ENCODE measurements at places on chromosomes 7 and 10.

DNA sequence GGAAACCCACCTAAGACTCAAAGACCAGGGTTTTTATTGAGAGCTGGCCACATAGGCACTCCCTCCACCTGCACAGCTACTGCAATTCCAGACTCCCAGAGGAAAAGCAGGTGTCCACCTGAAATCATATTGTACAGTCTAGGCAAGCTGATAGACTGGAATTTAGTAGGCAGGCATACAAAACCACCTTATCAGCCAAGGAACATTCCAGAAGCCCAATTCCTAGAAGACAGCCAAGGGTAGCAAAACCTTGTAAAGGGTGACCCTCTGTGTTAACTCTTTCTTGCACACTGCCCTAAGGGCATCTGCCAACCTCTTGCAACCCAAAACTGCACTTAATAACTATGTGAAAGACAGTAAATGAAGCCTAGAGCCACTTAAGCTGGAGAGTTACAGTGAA is 5.3 kb downstream of the TMEM176A start:
- no peak for DNase-seq

DNA sequence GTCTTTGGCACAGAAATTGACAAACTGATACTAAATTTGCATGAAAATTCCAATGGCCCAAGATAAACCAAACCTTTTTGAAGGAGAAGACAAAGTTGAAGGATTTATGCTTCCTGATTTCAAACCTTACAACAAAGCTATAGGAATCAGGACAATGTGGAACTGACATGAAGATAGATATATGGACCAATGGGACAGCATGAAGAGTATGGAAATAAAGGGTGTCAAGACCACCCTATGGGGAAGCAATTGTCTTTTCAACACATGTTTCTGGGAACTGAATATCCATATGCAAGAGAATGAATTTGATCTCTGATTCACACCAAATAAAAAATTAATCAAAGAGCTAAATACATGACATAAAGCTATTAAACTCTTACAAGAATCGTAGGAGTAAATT is 77.2 kb upstream of the ADARB2 start:
- DNase-seq, result no peak

GRCh38 chr7:35839860-35840854 is 39.3 kb downstream of the SEPTIN7 start:
- no peak for DNase-seq

DNA sequence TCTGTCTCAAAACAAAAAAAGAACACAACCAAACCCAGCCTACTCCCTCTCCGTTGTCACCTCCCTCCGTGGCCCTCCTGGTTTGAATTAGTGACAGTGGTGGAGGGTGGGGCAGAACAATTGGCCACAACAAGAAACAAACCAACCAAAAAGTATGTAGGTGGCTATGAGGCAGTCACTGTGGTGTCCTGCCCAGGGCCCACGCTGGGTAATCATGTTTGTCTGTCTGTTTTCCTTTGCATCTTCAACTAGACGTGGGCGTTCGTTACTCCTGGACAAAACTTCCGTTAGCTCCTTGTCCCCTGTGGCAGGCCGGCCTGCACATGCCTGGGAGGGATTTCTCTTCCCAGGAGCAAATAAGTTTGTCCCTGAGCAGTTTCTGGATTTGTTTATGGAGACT is 78.4 kb downstream of the XRCC2 start:
- no peak for DNase-seq

- no peak for DNase-seq
Observed at GRCh38 chr7:33511778-33512177, 382.4 kb downstream of the BBS9 start.

DNA sequence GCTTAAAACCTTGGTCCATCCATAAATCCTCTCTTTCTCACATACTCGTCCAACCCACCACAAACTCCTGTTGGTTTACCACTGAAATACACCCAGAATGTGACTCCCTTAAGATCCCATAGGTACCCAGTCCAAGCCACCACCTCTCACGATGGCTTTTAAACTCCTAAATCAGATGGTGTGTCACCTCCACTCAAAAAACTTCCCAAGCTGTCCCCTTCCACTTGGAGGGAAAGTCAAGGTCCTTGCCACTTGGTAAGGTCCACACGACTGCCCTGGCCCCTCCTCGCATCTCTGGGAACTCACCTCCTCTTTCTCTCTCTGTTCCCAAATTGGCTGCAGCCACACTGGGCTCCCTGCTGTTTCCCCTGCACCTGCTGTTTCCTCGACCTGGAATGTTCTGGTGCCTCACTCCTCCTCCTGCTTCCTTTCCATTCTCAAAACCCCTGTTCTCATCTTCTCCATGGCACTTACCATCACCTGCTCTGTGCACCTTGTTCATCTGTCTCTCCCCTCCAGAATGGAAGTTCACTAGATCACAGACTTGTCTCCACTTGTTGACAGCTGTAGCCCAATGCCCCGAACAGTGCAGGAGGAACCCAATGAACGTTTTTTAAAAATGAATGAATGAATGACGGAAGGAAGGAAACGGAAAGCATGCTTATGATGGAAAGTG is 23.0 kb downstream of the ZFAND2A start:
- no peak for DNase-seq

DNA sequence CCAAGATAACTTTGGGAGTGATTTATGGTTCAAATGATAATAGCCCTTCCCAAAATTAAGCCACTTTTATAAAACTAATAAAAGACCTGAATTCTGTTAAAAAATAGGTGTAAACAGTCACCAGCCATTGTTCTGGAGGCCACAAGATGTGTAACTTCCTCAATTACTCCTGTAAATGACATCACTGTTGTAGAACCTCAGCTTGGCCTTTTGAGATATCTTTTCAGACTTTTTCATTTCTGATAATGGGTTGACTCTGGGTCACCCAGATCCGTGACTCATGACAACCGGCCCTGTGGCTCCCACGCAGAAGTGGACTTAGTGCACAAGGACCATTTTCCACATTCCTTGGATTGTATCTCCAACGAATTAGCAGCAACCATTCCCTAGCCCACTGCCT is 106.6 kb downstream of the DKK1 start:
- no peak for DNase-seq

DNA sequence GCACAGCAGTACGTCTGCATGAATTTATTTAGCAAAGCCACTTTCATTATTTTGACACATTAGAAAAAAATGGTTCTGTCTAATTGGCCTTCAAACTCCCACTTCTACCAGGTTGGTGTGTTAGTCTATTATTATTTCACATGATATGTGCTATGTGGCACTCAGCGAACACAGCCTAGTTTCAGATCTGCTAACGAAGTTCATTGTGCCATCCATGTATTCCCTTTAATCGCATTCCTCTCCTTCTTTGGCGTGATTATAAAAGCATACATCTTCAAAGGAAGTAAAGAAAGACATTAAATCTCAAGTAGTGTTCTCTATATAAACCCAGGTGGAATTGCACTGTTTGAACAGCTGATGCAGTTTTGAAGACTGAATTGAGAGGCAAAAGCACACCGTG is 96.4 kb upstream of the CACNA2D1 start:
- no peak for DNase-seq

DNA sequence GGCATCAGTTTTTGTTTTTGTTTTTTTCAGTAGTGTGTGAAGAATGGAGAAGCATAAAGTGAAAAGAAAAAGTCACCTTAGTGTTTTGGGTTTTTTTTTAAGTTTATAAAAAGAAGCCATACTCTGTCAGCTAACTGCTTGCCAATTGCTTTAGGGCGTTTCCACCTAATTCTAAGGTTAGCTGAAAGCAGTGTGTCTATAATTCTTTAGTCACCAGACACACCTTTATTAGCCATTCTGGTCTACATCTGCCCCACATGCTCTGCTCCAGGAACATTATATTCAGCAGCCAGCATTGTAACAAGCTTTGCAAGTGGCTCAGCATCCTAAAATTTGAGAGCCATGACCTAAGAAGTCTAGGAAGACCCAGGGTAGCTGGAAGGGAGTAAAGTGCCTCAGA is 14.1 kb upstream of the SLC16A12 start:
- DNase-seq, result no peak

DNA sequence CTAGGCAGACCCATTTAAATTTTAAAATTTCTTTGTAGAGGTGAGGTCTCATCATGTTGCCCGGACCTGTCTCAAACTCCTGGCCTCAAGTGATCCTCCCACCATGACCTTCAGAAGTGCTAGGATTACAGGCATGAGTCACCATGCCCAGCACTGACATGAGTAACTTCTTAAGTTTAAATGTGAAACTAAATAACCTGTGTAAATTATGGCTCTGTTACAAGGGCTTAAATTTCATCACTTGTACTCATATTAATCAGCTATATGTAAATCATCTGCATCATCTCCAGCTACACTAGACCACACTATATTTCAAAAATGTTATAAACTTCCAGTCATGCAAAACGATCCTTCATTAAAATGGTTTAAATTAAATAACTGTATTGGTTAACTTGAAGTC is 56.1 kb downstream of the ATAD1 start:
- no peak for DNase-seq

GRCh38 chr10:2340831-2341647 is 603.7 kb upstream of the ADARB2 start:
- no peak for DNase-seq

DNA sequence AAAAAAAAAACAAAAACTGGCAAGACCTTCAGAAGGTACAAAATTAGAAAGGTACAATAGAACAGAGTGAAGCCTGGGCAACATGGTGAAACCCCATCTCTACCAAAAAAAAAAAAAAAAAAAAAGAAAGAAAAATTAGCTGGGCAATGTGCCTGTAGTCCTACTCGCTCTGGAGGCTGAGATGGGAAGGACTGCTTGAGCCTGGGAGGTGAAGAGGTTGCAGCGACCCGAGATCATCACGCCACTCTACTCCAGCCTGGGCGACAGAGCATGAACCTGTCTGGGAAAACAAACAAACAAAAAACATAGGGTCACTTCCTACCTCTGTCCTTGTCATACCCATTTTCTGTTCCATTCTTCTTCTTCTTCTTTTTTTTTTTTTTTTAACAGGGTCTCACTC is 45.6 kb upstream of the DLG5 start:
- DNase-seq, result no peak

GRCh38 chr10:121375172-121375571 is 223.1 kb downstream of the FGFR2 start:
- no peak for DNase-seq

- no peak for DNase-seq
Observed at GRCh38 chr10:99917963-99918825, 91.6 kb downstream of the DNMBP start.

DNA sequence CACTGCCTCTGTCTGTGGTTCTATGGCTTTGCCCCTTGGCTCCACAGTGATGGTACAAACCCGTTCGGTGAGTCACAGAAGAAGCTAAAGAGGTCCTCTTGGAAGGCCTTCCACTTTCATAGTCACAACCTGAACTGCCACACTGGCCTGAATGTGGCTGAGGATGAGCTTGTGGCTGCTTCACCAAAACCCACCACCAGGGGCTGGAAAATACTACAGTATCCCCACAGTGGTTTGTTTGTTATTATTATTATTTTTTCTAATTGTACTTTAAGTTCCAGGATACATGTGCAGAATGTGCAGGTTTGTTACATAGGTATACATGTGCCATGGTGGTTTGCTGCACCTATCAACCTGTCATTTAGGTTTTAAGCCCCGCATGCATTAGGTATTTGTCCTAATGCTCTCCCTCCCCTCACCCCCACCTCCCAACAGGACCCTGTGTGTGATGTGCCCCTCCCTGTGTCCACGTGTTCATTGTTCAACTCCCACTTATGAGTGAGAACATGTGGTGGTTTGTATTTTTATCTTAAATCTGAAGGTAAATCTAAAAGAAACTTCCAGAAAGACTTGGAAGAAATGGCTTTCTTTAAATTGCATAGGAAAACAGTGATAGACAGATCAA is 160.8 kb upstream of the NPSR1 start:
- no peak for DNase-seq

DNA sequence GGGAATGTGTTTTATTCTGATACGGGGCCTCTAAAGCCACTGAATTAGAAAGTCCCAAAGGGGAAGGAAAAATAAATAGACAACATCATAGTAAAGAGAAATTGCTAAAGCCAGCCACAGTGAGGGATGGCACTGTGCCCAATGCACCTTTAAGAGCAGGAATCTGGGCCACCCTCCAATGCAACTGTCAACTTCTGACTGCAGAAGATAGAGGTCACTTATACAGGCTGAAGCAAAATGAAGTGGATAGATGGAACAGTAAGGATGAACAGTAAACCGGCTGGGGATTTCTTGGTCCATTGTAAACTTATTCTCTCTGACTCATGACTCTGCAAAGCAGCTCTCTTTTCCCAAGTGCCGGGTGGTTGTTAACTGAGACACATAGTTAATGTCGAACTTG is 54.0 kb upstream of the KCNIP2 start:
- DNase-seq, result no peak

DNA sequence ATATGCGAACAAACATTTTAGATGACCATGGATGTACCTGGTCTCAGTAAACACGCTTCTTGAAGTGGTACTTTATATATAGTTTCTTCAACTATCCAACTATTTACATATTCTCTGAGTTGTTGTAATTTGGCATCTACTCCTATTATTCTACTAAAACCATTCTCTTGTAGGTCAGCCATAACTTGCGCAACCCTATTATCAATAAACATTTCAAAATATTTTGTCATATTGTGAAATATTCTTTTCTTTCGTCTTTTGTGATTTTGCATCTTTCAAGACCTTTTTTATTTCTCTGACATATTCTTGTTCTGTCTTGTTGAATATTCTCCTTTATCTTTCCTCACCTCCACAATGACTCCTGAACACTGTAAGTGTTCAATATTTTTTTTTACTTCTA is 753.3 kb downstream of the NXPH1 start:
- DNase-seq, result no peak

DNA sequence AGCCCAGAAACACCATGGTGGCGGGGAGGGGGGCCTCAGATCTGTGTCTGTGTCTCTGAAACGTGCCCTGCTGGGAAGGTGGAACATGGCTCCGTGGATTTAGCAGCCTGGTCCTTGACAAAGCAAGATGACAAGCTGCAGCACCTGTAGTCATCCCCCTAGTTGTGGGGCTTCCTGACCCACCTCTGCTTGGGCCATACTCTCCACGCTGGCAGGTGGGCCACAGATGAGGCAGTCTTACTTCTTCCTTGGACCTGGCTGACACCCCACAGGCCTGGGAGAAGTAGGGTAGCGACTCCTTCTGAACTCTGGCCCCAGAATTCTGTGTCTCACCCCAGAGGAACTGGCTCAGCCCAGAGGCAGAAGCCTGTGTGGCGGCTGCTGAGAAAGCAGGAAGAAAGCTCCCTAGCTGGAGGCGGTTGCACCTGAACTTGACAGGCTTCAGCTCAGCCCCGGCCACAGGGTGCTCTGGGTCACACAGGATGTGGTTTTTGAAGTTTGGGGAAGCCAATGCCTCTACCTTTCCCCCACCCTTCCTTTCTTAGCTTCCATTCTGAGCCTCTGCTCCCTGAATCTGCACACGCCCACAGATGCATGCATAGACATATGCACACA is 113.9 kb downstream of the ABLIM1 start:
- DNase-seq, result peak; percentile 48

- no peak for DNase-seq
Observed at GRCh38 chr10:128522551-128523308, 396.5 kb upstream of the MKI67 start.

GRCh38 chr7:2978408-2978807 is 65.3 kb downstream of the CARD11 start:
- DNase-seq, result peak; percentile 38

GRCh38 chr10:133267829-133268228 is 8.8 kb downstream of the ADAM8 start:
- no peak for DNase-seq

Data from stimulated activated CD8-positive, alpha-beta memory T cell treated with anti-CD3 and anti-CD28 coated beads, Interleukin-2, amount 100 ng/mL, for 1 hour (primary cell).